T-helper 17 cell (primary cell): ENCODE measurements at places on chromosomes 7 and 10.

- DNase-seq = no peak
These were observed 305.1 kb upstream of the IMMP2L start for GRCh38 chr7:111867348-111867931.

DNA sequence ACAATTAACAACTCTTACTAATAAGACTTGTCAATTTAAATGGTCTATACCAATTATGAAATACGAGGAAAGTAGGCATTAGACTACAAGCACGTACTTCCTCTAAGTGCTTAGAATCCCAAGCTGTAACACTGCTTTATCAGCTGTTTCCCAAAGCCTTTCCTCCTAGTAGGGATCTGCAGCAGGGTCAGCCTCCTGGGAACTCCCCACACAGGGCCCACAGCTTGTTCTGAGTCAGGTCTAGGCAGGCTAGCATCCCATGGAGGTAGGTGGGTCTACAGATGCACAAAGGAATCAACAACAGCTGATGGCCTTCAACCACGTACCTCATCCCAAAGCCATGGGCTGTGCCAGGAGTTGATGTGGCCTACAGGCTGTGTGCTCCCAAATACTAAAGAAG lies 14.7 kb downstream of the MMS19 start:
- DNase-seq = no peak

DNA sequence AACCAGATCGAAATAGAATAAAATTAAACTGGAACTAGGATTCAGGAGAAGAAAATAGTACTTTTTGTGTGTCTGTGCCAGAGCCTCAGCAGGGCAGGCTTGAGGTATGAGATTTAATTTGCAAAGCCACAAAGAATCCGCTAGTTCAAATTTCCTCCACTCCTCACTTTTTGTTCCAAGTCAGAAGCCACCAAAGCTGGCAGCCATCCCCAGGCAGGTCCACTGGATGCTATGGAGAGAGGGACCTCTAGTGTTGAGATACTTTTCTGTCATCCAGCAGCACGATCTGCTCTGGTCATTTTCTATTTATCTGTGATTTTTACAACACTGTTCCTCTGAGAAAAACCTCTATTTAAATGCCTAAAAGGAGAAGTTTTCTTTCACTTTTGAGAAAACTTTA lies 147.9 kb upstream of the FRMD4A start:
- DNase-seq = no peak

DNA sequence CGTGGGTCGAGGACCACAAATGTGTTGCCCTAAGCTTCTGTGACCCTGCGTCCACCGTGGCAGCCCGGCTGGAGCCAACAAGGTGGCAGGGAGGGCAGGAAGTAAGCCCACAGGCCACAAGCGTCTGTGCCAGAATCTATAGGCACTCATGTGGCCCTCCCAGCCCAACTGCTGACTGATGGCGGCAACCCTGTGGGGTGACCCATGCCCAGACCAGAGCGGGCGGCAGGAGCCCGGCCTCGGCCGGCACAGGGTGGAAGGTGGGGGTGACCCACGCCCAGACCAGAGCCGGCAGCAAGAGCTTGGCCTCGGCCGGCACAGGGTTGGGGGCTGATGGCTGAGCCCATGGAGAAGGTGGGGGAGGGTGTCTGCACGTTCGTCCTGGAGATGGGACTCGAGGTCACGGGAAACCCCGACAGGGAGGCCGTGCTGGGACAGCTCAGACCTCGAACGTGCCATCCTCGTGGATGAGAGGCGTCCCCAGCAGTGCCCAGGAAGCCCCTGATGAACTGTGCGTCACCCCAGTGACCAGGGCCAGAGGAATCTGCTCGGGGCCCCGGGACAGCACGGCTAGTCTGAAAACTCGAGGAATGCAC lies 181.0 kb downstream of the ELFN1 start:
- DNase-seq = peak; percentile 7

GRCh38 chr7:14734839-14735321 lies 167.7 kb downstream of the DGKB start:
- no peak for DNase-seq

- DNase-seq = no peak
These were observed 35.0 kb downstream of the ARMC3 start for GRCh38 chr10:22962817-22963216.

DNA sequence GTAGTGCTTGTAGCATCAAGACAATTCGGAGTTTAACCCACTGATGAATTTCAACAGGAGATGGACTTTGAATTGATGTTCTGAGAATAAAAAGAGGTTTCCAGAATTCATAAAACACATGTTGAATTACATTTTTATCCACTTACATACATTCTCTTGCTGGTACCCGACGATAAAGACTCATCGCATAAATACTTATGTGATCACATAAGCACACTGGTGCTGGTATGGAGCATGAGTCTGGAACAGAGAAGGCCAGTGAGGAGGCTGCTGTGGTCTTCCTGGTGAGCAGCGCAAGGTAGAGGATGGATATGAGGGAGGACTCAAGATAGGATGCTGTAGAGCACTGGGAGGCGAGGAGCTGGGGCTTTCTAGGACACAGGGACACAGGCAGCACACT lies 109.0 kb downstream of the RNF216 start:
- DNase-seq = no peak
